ENCODE measurements at places on chromosomes 12 and 14. TPM values are rescaled to one million over a fixed set of nuclear protein-coding genes. Genes with fewer than 3 reads are reported as not detected.

DNA sequence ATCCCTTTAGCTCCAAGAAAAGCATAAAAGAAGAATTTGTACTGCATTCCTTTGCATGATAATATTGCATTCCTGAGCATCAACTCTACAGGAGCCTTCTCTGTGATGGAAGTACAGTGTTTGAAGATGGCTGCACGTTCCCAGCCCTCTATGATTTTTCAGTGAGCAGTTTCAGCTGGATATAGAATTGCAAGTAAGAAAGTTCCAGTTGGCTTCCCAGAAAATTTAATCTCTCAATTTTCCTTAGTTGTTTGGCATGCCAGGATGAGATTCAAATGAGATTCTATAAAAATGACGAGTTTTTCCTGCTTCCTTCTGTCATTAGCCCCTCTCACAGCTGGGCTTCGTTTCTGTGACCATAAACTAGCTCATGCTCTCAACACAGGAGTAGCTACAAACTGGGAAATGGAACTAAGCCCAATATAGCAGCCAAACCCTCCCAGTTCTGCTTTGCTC, 109.9 kb downstream of the TTC8 start:
- no peak for DNase-seq

OTOGL gene
- 0.32 TPM for total RNA-seq

CCDC196 gene
- not detected for total RNA-seq

NEMP1 gene
- 14.9 TPM for total RNA-seq

GRCh38 chr12:75480469-75480949, at the start of gene GLIPR1:
GLIPR1 (plus strand) TSS chr12:75480755; CDS start chr12:75480881, 126 bp downstream.
- DNase-seq, result peak; percentile 91

DNA sequence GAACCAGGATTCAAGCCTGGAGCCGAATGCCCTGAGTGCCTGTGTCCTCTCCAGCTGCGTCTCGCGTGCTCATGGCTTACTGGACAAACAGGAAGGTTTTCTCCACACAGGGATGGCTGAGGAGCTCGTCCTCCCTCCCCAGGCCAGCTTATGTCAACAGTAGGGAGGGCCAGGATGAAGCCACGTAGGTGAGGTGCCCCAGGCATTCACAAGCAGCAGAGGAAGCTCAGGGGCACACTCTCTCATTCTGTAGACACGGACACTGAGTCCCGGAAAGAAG, 49.3 kb downstream of the TRPV4 start:
- no peak for DNase-seq

WNT5B gene
- total RNA-seq, result 208 TPM

DNA sequence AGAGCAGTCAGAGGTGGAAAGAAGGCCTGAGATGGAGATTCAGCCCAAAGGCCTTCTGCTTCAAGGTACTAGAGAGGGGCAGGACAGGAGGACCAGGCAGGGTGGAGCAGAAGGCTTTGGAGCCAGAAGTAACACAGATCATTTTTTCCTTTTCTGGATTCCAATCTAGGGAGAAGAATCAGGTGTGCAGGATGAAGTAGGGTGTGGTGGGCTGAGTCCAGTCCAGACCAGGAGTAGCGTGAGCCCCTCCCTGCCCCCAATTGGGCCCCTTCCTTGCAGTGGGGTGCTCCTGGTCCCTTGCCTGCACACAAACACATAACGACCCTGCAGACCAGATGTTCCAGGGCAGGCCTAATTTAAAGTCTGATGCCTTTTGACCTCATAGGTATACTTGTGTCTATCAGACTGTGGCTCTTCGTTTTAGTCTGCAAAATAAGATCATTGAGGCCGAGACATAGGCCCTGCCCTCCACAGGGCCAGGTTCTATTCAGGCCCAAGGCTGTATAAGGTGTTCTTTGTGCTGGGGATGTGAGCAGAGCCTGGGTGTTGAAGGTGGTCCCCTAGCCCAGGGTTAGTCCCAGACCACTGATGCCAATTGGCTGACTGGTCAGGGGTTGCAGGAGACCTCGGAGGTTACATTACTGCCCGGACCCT, 1.0 kb upstream of the NYNRIN start:
- DNase-seq, result no peak

GCH1 gene
- total RNA-seq, result 1.1 TPM

DNA sequence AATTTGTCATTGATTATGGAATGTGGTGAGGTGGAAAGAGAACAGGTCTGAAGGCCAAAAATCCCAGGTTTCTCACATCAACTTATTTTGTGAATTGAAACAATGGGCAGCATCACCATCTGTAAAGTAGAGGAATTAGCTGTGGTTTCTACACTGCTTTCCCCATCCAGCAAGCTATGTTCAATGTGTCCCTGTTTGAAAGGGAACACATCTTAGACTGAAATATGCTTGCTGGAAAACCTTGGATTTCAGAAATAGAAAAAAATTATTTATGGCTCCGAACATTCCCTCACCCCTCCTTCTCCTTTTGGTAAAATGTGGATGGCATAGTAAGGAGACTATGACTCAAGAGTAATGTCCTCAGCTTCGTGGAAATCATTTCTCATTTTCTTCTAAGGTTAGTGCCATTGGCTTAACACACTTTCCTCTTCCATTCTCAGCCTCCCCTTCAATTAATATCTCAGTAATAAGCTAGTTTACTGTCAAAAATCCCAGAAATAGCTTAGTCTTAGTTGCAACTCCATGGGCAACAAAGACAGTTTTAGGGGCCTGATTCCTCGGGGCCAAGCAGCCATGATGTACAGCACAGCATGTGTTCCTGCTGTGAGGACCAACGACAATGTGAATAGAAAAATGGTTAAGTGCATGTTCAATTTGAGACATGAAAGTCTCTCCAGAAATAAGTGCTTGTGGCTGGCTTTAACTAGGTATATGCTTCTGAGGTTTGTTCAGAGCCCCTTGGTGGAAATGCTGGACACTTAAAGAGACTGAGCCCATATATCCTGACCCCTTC, 205.8 kb upstream of the SLC38A2 start:
- no peak for DNase-seq

- no peak for DNase-seq
Measured at GRCh38 chr12:130130346-130130745, 31.9 kb upstream of the FZD10 start.

TMEM229B gene
- total RNA-seq, result 5.9 TPM

GRCh38 chr14:104467236-104467635, 112.3 kb upstream of the C14orf180 start:
- no peak for DNase-seq

DNA sequence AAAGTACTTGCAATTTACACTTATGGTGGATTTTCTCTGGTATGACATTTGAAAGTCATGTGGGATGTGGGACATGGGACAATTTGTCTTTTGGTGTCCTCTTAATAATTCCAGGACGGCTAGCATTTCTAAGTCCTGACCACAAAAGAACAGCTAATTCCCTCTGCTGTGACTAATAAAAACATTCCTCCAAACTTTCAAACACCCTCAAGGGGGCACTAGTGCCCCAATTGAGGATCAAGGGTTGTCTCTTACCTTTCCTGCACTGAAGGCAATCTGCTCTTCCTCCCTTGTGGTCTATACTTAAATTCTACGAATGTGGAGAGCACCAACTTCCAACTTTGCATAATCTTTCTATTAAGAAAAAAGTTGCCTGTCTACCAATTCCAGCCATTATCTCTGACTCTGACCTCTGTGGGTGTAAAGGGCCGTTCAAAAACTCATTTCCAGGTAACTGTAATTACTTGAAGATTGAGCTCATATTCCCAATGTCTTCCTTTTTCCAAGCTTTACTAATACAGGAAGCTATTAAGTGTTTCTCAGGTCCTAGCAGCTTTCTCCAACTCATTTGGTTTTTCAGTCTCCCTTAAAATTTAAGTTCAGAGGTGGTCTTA, 210.2 kb downstream of the PTPRO start:
- DNase-seq, result peak; percentile 55

DNA sequence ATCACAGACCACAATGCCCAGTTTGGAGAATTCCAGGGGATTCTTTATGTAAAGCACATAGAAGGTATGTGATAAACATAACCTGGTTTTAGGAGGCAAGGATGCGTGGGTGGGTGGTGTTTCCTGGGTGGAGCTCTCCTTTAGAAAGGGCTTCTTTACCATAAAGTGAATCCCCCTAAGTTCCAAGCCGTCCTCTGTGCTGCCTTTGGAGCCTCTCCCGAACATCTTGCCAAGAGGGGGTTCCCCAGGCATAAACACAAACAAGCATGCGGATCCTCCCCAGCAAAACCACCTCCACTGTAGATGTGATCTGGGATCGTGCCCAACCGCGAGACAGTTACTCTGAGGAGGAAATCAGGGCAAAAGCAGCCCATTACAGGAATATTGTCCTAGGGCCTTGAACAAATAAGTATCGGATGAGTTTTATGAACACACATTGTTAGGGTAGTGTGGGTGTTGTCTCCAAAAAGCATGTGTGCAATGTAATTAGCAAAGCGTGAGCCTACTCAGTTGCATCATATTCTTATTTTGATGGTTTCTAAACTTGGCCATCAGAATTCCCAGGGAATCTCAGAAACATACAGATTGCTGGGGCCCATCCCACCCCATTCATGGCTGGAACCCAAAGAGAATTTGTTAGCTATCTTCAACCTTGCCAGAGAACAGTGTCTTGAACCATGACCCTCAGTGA, 48.8 kb upstream of the CORO1C start:
- no peak for DNase-seq

DNA sequence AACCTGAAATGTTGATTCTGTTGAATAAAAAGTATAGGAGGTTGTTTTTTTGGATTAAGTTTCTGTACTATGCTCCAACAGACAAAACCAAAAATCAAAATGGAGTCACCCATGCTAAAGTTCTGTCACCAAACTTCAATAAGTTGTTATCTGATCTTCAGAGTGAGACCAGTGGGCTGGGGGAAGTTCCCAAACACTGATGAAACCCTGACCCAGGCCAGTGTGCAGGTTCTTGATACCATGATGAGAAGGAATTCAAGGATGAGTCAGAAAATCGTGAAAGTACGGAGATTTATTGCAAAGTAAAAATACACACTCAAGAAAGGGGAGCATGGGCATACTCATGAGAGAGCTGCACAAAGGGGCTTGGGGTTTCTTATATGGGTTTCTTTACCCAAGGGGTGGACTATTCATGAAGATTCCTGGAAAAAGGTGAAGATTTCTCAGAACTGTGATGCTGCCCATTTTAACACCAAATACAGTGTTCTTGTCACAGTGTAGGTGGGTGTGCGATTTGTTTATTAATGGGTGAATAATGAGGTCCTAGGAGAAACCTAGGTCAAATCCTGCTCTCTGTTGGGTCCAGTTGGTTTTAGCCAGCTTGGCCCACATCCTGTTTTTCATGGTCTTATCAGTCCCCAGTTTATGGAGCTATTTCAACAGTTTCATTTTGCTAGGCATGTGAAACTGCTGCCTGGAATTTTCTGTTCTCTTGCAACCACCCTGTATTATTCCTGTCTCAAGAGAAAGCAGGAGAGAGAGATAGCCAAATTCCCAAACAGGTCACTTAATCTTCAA, 27.5 kb upstream of the DENND5B start:
- no peak for DNase-seq

- DNase-seq, result no peak
Measured at GRCh38 chr12:54954228-54954627, 30.3 kb downstream of the TESPA1 start.

DNA sequence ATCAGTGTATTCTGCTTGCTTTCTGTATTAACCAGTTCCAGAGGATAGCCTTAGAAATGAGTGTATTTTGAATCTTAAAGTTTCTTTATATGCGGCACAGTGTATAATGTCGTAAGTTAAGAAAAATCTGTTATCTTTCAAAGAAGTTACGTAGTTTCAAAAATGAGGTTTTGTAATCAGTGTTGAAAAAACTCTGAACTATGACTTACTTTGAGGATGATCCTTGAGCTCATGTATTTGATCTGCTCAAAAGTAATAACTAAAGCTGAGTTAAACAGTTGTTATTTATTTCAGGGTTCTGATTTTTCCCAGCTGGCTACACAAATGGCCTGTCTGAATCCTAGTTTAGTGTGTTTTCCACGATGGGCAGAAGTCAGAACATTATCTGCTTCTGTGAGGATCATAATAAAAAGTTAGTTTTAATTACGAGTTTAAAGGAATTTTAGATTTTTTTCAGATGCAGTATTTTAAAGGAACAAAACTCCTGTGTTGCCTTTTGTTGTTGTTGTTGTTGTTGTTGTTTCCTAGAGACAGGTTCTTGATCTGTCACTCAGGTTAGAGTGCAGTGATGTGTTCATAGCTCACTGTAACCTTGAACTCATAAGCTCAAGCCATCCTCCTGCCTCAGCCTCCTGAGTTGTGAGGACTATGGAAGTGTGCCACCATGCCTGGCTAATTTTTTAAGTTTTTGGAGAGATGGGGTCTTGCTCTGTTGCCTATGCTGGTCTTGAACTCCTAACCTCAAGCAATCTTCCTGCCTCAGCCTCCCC, 52.9 kb downstream of the GPATCH2L start:
- no peak for DNase-seq

TMEM132C gene
- not detected for total RNA-seq

SLC38A4 gene
- 3.0 TPM for total RNA-seq

DNA sequence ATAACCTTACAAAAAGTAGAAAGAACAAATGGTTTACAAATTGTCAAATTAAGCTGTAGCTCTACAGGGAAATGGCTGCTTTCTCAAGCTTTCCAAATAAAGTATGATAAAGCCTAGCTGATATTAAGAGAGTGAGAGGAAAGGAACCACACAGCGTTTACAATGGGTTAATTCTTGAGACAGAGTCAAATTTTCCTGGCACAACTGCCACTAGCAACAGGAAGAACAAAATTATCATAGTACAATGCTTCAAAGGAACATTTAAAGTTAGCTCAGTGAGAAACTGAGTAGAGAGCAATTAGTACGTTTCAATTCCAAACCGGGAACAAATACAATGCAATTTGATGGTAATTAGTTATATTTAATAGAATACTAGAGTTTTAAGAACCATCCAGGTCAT, 116.0 kb downstream of the PPP1R12A start:
- no peak for DNase-seq

GRCh38 chr12:87836190-87836589, 193.0 kb downstream of the C12orf50 start:
- DNase-seq, result peak; percentile 6

DNA sequence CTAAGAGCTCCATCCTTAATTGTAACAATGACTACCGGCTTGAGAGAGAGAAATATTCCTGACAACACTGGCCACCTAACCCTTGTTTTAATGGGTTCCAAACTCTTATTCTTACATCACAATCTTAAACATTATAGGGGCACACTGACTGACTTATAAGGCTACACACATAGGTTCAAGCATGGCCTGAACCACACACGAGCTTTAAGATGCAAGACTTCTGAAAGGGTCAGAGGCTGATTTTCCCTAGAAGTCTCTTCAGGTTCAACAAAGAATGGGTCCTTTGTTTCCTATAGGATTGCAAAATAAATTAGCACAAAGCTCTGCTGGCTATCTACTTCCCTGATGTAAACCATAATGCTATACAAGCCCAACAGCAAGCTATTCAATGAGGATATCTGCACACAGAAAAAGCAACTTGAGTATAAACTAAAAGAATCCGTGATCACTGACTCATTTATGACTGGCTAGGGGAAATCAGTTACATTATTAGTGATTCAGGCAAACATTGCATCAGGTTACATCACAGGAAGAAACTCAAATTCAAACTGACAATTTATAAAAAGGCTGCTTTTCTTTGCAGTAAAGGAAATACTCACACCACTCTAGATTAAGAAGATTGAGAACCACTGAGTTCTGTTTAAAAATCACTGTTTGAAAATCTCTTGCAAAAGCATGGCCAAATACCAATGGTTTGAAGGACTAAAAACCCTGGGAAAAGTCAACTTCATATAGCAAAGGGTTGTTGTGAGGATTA, 8.5 kb downstream of the BTG1 start:
- DNase-seq, result no peak

- DNase-seq, result peak; percentile 96
Measured at GRCh38 chr14:64681796-64682710, 22.2 kb upstream of the PLEKHG3 start.

- no peak for DNase-seq
Measured at GRCh38 chr14:38291681-38292467, 36.0 kb upstream of the CLEC14A start.
